ENCODE measurements at places on chromosomes 3 and 15.

- no peak for DNase-seq
Measured at GRCh38 chr3:21464746-21465145, 286.3 kb downstream of the ZNF385D start.

DNA sequence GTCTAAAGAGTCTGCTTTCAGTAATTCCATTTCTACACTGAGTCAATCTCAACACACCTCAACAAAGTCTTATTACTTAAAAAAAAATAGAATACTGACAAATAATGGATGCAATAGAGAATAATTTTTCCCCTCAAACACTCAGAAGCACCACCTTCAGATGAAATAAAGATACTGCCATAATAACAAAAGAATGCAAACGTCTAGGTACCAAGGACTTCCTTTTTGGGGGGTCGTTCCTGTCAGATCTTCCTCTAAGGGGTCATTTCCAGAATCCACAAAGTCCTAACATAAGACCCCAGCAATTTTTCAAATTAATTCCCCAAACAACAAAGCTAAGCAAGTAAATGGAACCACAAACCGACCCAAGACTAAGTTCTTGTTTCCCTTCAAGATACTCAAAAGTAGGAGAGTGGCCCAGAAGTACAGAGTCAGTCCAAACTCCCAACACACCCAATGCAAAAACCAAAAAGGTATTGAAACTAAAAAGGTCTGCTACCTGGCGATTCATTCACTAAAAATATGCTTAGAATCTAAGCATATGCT lies 1.3 kb downstream of the RYK start:
- DNase-seq = no peak

DNA sequence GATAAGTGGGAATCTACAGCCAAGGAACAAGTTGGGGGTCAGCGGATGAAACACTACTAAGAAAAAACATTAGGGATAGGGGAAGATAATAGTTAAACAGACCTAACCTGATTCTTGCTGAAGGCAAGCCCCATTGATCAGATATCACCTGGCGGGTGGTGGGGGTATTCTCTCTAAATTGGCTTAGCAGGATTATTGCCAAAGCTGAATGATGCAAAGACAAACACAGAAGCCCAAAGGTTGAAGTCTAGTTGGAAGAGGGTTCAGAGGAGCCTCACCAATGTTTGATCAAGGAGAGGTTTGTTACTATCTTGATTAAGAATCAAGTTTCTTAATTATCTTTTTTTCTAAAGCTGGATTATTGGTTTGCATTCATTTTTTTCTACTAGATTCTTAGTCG lies 371.9 kb upstream of the CNTN4 start:
- DNase-seq = no peak

DNA sequence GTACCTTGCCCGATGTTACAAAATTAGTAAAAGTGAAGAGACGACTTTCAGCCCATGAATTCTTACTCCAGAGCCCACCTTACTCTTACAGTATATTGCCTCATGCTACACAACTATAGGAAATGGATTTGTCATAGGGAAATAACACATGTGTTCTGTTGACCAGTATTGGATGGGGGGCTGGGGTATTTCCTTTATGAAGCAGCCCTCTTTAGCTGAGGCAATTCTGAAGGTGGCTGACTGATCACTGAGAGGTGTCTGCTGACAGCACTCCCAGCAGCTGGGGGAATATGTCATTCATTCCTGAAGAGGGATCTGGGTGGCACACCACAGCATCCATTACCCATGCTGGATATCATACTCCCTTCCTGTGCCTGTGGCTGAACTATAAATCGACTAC lies 6.4 kb upstream of the GOLM2 start:
- no peak for DNase-seq

DNA sequence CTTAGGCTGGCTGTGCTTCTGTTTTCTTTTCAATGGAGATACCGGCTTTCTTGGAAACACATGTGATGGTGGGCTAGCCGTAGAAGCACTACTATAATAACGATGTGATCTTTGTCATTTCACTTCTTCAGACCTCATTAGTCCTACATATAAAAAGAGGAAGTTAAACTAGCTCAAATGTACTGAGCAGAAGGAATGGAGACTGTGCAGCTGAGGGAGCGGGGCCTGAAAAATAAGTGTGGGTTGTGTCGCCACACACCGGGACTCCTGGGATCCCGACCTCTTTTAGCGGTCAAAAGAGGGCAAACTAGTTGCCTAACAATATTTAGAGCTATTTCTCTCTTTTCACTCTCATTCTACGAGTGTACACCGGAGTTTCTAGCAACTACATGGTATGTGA lies 1.0 kb upstream of the RNF7 start:
- DNase-seq = no peak

- no peak for DNase-seq
Measured at GRCh38 chr3:62335196-62335595, 38.2 kb downstream of the FEZF2 start.

GRCh38 chr15:99998661-99999101 lies 265.4 kb upstream of the LYSMD4 start:
- no peak for DNase-seq

DNA sequence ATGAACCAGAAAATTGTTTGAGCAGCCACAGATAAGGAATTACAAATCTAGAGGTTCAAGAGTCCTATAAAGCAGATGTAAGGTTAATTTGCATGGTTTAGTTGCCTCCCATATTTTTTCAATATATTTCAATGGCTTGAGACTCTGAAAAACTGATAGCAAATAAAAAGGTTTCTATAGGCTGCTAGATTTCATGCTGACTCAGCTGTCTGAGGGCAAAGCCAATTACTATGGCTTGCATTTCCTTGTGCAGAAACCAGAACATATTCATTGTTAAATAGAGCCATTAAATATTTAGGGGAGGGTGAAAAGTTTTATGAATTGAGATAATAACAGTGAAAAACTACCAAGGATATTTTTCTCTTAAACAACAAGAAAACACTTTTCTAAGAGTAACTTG lies 278.1 kb upstream of the CADM2 start:
- DNase-seq = no peak

GRCh38 chr3:4313606-4314293 lies 10.6 kb downstream of the SETMAR start:
- no peak for DNase-seq

GRCh38 chr3:142022381-142022780 lies 127.0 kb downstream of the TFDP2 start:
- no peak for DNase-seq

GRCh38 chr15:85331655-85332285 lies 48.6 kb upstream of the AKAP13 start:
- DNase-seq = no peak

- no peak for DNase-seq
Measured at GRCh38 chr3:104992676-104993075, 374.0 kb upstream of the ALCAM start.

- DNase-seq = no peak
Measured at GRCh38 chr15:48501208-48501607, 144.3 kb downstream of the FBN1 start.

DNA sequence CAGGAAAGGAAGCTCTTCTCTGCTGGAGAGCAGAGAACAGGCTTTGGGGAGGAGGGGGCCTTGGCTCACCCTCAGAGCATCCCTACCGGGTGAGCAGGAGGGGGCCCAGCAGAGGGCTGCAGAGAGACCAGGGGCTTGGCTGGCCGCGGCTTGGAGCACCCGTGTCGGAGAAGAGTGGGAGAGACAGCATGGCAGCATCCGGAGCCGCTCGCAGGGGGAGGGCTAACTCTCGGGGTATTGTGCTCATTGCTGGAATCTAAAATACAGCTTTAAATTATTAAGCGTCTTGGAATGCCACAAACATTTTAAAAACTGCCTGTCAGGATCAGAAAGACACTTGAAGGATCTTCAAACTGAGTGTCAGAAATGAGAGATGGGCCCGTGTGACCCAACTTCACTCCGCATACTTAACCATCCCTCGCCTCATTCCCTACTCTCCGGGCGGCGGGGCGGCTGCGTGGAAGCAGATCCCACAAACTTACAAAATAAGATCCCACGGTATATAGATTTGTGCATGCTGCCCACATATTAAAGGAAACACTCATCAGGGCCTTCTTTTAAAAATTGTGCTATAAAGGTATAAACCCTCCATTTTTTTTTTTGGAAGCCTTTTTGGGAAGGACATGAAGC lies 53.9 kb downstream of the EIF4E3 start:
- no peak for DNase-seq

GRCh38 chr15:91652610-91653207 lies 200.8 kb upstream of the SLCO3A1 start:
- no peak for DNase-seq

DNA sequence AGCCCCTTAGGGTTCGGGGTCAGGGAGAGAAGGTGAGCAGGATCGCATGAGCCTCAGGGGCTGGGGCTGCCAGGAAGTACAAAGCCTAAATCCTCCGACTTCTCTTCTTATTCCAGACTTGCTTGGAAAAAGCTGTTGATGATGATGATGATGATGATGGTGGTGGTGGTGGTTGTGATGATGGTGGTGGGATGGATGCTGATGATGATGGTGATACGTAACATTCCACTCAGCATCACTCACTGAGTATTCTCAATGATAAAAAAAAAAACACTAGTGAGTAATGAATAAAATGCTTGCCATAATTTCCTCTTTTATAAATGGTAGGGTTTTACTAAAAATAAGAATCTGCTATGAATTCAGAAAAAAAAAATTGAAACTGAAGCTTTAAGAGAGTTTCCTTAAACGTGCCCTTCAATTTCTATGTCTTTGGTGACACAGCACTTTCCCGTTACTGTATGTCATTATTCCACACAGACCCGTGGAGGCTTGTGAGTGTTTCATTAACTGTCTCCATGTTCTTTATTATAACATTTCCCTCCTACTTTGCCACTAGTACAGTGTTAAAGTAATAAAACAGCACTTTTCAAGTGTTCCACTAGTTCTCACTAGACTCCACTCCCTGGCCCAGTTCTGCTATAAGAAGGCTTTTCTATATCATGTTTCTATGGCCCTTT lies 5.4 kb upstream of the ACAN start:
- DNase-seq = no peak

DNA sequence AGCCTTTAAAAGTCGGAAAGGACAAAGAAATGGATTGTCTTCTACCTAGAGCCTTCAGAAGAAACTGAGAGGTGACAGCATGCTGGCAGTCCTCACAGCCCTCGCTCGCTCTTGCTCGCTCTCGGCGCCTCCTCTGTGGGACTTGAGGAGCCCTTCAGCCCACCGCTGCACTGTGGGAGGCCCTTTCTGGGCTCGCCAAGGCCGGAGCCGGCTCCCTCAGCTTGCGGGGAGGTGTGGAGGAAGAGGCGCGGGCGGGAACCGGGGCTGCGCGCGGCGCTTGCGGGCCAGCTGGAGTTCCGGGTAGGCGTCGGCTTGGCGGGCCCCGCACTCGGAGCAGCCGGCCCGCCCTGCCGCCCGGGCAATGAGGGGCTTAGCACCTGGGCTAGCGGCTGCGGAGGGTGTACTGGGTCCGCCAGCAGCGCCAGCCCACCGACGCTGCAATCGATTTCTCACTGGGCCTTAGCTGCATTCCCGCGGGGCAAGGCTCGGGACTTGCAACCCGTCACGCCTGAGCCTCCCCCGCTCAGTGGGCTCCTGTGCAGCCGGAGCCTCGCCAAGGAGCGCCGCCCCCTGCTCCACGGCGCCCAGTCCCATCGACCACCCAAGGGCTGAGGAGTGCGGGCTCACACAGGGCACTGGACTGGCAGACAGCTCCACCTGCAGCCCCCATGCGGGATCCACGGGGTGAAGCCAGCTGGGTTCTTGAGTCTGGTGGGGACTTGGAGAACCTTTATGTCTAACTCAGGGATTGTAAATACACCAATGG lies 953.8 kb upstream of the GBE1 start:
- no peak for DNase-seq

DNA sequence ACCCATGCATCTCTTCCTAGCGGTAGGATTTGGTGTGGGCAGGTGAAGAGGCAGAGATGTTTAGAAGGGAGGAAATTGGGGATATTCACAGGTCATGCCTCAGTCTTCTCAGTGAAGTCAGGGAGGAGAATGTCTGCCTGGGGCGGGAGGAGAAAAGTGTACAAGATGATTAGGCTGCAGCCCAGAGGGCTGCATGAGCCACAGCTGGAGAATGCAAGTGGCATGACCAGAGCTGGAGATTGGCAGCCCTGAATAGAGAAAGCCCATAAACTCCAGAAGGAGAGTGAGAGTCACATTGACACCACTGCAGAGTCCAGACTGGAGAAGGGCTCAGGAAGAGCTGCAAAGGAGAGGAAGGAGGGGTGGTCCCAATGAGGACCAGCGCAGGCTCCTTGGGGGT lies 22.6 kb downstream of the PDHB start:
- DNase-seq = no peak

DNA sequence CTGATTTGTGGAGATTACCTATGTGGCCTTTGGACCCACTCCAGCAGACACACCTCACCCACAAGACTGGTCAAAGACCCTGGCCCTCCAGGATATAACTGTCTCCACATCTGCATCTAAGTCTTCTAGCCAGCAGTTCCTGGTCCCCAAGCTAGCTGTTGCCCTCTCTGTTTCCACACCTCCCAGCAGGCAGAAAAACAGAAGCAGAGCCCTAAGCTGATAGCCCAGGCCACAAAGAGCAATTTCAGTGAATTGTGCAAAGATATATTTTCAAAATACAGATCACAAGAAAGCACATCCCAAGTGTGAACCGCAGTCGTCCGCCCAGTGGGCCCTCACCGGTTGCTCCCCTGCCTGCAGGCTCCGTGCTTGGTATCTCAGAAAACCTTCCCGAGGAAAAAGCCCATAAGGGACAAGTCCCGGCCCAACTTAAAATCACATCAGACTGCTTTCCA lies 2.6 kb downstream of the TNIK start:
- no peak for DNase-seq

DNA sequence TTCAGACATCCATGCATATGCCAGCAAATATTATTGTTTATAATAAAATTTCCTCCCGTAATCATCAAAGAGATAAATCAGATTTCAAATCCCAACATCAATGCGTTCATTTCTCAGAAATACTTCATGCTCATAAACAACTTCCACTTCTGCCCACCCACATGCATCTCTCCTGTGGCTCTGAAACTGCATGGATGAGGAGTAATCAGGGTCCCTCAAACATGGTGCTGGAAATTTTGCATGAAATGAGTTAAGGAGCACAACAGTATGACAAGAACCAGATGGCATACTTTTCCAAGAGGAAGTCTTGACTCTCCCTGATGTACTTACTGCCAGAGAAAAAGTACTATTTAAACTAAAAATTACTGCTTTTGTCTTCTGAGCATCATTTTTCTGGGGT lies 26.9 kb upstream of the MFSD1 start:
- DNase-seq = no peak

- no peak for DNase-seq
Measured at GRCh38 chr15:28873585-28874190, 12.1 kb upstream of the APBA2 start.

GRCh38 chr3:42007785-42008184 lies 45.9 kb upstream of the ULK4 start:
- no peak for DNase-seq

DNA sequence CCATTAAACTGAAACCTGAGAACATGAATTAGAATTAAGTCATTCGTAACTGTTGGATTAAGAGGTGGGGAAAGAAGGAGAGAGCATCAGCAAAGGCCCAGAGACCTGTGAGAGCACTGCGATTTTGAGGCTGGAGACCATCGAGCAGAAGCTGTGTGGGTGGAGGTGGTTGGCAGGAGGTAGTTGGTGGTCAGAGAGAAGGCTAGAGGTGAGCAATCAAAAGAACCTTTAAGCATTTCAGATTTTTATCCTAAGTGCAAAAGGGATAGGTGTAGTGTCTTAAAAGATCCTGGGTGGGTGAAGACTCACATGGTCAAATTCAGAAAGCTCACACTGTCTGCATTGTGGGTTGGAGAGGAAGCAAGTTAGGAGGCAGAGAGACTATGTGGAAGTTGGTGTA lies 65.1 kb upstream of the TEX264 start:
- no peak for DNase-seq

Measured in right renal pelvis (tissue), 4 donors.